ENCODE measurements at places on chromosomes 3 and 15.

DNA sequence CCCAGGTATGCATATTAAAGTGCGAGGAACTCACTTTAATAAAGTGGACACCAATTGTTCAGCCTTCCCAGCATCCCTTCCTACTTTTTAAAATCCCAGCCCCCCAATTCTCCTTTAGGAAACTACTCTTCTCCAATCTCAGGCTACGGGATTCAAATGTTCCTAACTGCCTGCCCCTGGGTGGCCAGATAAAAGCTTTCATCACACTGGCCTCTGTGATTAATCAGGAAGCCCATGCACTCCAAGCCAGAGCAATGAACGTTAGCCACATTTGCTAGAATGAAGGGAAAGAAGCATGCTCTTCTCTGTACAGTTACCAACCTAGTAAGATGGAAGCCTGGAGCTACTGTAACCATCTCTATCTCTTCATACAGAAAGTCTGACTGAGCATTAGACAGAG is 250.3 kb upstream of the UBE2E2 start:
- no peak for DNase-seq

- DNase-seq = no peak
Observed at GRCh38 chr3:143139762-143140161, 20.2 kb downstream of the CHST2 start.

DNA sequence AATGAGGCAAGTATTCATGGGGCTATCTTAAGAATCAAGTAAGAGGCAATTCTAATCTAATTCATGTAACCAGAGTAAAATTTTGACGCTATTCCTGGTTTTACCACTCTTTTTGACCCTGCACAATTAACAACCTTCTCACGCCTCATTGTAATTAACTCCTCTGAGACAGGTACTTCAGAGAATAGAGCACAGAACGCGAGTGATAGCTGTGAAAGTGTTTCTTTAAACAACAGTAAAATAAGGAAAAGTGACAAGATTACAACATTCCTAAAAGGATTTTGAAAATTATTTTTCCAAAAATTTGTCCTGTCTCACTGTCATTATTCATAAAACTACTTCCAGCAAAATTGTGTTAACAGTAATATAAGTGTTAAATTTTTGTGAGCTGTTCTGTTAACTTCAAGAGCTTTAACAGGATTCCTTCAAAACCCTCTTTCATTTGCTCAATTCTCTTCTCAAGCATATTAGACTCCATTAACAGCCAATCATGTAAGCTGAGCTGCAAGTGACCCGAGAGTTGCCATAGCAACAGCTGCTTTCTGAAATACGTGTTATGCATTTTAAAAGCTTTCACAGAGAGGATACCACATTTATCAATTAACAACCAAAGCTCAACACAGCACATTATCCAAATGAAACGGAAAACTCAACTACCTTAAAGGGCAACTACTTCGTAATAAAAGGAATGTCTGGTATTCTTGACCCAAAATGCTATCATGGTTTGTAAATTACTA is 93.1 kb downstream of the STAG1 start:
- no peak for DNase-seq

DNA sequence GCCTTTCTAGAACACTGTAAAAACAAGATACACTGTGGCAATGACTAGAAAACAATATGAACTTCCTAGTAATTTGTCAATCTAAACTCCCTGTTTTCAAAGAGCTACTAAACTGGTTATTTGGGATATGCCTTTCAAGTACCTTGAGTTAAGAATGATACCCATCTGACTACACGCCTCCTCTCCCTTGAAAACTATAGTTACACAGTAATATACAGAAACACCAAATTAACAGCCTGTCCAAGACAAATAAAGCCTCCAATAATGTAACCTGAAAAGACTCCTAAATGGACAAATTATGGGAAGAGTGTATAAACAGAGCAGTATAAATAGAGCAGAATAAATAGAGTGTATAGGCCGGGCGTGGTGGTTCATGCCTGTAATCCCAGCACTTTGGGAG is 70.1 kb downstream of the SMARCC1 start:
- no peak for DNase-seq

- DNase-seq = no peak
Observed at GRCh38 chr15:41307679-41308078, 24.7 kb downstream of the OIP5 start.

DNA sequence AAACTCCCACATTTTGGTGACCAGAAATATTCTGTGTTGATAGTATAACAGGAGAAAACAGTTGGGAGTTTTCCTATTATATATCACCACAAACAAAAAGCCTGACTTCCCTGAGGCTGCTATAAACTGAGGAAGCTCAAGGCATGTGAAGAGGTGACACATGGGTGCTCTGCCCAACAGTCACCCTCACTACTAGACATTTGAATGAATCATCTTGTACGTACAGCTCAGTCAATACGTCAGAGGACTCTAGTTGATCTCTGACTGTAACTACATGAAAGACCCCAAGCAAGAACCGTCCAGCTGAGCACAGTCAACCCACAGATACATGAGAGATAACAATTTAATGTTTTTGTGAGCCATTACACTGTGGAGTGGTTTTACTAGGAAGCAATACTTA is 338.3 kb upstream of the ATP11B start:
- no peak for DNase-seq
